ENCODE measurements at places on chromosomes 3 and 15.

DNA sequence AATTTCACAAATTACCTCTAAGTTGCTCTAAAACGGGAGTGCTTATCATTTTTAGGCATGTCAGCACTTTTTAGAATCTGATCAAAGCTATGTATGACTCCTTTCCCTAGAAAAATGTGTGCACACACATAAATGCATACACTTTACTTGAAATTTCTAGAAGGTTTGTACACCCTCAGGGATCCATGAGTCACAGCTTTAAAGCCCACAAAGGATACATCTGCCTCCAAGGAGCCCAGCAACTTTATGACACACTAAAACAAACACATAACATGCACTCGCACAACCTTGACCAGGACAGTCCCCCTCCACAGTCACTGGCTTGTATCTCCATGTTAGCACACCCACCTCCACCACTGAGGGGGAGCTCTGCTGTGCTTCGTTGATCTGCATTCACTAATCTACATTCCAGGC is 722.0 kb upstream of the CFAP20DC start:
- DNase-seq, result no peak

DNA sequence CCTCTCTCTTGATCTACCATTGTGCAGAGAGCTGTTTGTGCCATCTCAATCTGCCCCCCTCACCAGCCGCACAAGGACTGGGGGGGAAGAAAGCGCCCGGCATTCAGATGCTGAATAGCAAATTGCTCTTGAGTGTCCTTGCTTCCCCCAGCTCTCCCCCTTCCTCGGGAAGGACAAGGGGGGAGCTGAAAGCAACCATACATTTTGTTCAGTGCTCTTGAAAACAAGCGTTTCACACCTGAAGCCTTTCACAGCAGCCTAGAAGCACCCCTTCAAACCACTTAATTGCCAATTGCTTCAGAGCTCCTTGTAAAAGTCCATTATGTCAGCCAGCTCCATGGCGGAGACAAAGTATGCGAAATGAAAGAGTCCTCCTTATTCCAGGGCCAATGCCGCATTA is 540.1 kb downstream of the NR2F2 start:
- no peak for DNase-seq

GRCh38 chr3:29898171-29898965 is 617.5 kb downstream of the RBMS3 start:
- no peak for DNase-seq

DNA sequence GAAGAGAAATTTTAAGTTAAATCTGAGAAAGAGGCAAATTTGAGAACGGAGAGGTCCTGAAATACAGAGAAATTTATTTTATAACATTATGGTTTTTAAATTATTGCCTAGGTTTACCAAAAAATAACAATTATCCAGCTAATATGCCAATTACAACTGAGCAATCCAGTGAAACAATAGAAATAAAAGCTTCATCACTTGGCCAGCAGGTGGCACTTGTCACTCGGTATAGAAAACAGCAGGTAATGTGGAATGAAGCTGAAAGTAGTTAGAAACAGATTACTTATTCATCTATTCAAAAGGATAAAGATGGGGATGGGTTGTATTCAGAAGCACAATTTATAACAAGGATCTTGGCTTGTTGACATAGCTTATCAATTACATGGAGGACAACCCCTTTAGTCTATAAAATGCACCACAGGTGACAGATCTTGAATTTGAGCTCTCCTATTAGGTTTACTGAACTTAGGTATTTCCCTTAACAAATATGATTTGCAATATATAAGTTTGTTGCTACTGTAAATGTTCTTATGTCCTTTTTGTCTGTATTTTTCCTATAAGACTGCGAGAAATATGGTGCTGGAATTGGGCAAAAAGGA is 70.1 kb upstream of the GUCA1C start:
- DNase-seq, result peak; percentile 74

DNA sequence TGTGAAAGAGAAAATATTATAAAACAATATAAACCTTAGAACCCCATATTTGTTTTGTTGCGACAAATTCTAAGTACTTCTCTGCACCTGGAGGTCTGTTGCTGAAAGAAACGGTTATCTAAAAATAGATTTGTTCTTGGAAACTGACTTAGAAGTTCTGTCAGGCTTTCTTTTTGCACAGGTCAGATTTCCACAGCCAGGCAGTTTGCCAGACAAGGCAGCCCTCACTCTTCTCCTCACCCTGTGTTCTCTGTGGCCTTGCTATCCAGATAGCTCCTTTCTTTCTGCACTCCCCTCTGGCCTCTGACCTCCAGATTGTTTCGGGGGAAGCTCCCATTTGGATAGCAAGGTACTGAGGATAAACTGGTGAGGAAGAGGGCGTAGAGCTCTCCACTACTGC is 413.3 kb upstream of the ONECUT1 start:
- DNase-seq, result no peak

GRCh38 chr15:27843146-27843545 is 256.0 kb downstream of the OCA2 start:
- DNase-seq, result no peak

DNA sequence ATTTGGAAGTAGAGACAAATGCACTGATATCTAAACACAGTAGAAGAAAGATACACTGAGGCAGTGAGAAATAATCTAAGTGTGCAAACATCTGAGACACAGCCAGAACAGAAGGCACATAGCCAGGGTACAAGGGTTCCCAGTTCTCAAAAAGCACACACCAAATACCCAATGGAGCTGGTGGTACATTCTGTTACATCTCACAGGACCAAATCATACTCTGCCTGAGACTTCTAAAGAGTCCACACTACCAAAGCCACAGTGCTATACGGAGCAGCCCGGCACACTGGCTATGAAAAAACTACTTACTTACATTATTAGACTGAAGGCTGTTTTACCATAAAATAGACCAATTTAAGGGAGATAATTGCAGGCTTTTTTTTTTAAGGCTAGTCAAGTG is 19.3 kb downstream of the CLPX start:
- DNase-seq, result no peak

DNA sequence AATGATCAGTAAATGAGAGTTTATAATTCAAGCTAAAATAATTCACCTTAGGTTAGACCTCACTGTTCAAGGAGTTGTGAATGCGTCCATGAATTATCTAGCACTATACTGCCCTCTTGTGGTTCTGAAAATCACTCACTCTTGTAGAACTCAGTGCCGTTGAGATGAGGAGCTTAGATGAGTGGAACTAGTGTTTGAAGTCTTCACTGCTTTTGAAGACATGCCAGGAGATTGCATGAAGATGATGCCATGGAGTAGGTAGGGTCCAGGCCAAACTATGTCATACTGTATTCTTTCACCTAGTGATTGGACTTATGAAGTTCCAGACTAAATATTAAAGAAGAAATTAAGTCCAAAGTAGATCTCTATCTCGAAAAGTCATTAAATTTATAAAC is 28.8 kb downstream of the LYSMD4 start:
- DNase-seq, result peak; percentile 55

GRCh38 chr3:32398531-32398930 is 6.9 kb downstream of the CMTM7 start:
- DNase-seq, result no peak

GRCh38 chr3:27681249-27681748 is 40.8 kb downstream of the EOMES start:
- DNase-seq, result peak; percentile 46

DNA sequence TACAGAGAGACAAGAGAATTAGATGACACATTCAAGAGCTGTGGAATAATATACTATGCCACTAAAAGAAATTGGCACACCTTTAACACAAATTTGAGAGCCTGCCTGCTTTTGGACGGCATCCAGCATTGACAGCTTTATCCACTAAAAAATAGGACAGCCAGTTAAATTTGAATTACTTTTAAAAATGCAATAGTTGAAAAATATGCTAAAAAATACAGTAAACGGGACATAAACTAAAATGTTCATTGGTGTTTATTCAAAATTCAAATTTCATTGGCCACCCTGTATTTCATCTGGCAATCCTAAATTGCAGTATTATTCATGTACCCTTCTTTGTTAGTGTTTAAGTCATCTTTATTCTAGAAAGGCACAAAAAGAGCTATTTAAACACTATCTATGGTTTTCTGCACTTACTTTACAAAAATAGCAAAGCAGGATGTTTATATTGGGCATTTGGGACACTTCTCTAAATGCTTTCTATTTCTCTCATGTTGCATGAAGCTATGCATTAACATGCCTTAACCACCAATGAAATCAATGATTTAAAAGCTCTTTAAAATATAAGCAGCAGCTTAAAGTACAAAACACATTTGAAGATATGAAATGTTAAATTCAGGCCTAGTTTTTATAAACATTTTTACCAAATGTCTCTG is 160.1 kb downstream of the NEK10 start:
- no peak for DNase-seq

GRCh38 chr15:83163032-83163431 is 44.6 kb downstream of the HDGFL3 start:
- DNase-seq, result no peak

DNA sequence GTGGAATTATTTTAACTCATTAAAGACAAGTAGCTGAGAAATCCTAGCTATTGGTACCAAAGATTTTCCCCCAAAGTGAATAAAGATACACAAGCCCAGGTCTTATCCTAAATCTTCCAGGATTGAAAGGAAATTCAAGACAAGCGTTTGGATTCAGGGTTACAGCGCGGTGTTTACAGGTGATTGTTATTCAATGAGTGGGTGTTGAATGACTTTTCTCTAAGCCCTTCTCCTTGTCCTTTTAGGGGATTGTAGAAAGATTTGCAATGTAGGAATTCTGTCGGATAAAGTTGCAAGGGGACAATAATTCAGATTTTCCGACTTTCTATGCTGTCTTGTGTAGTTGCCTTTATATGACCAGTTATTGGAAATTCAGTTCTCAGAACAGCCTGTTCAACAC is 57.2 kb downstream of the USP13 start:
- no peak for DNase-seq

GRCh38 chr3:57179580-57180410 is 14.6 kb upstream of the IL17RD start:
- no peak for DNase-seq

DNA sequence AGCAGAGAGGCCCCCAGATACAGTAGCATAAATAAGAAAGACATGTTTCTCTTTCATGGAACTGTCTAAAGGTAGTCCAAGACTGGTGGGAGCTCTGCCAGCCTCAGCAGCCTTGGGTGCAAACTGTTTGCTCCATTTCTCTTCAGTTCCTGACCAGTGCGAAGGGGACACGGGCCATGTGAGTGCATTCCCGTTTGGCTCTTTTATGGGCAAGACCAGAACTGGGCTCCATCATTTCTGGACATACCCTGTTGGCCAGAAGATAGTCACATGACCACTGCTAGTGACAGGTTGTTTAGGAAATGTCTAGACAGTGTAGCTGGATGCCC is 45.5 kb downstream of the CHCHD6 start:
- DNase-seq, result no peak

- no peak for DNase-seq
These were observed 34.5 kb downstream of the TJP1 start for GRCh38 chr15:29787767-29788166.

- DNase-seq, result no peak
These were observed 291.8 kb downstream of the NAALADL2 start for GRCh38 chr3:175150812-175151401.

DNA sequence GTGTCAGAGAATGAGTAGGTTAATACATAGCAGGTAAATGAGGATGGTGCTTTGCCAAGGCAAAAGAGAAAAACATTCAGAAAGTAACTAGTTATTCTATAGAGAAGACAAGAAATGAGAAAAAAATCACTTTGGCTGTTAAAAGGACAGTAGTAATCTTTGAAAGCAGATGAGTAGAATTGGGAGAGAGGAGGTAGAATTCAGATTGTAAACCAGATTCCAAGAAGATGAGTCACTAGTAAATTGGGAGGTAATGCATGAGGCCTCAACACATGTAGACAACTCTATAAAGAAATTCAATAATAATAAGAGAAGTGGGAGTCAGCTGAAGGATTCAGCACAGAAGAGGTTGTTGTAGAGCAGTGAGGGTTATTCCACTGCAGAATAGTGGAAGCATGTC is 81.4 kb downstream of the MBNL1 start:
- no peak for DNase-seq

DNA sequence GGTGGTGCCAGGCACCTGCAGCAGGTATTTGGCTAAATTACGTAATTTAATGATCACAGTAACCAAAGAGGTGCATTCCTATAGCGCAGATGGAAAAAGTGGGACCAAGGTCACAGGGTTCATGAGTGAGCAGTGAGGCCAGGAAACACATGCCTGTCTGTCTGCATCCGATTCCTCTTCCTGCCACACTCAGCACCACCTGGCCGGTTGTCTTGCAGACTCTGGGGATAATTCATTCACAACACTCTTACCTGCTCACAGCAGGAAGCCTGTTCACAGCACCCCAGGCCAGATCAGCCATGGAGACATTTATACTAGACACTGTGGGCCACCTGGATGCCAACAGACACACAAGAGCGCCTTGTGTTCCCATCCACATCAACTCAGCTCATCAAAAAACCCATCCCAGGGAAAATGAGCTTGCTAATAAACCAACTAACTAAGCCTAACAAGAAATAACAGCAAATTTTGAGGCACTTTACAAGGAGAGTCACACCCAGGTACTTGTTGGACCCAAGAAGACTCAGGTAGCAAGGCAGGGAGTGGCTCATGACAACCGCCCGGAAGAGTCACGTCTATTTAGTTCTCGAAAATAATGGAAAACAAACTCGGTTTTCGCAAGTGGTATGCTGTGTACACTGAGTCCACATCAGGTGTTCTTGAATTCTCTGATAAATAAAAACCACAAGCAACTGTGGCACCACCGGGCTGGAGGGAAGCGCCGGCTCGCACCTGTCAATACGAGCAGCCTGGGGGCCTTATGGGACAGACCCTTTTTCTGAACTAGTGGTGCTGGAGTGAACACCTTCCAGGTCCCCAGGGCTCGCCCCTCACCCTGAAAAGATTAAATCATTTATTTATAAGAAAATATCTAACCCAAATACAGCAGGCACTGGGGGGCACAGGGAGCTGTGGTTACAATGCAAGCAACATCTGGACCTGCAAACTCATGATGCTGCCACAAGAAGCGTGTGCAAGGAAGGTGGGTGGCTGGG is 40.5 kb downstream of the FAM174B start:
- no peak for DNase-seq

DNA sequence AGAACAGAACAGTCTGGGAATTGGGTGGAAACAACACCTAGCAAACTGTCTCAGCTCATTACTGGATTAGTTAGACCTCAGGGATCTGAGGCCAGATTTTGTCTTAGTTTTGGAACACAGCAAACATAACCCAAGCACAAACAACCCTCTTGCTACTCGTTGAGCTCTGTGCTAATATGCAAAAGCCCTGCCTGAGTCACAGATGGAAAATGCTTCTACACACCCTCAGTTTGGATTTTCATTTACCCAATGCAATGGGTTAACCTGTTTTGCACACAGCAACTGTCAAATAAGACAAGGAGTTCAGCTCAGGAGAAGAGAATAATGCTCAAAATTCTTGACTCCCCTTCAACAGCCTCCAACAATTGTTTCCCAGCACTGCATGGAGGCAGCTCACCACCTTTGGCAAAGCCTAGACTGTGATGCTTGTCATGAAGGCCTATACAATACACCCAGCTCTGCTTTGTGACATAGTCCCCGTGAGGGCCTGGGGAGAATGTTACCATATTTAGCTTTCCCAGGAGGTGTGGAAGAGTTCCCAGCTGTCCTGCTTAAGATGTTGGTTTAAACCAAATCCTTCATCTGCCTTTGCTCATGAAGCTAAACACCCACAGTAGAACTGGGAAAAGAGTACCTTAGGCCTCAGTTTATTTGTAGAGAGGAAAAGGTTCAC is 68.9 kb upstream of the MNS1 start:
- DNase-seq, result no peak

GRCh38 chr3:72594615-72595215 is 253.5 kb downstream of the SHQ1 start:
- no peak for DNase-seq

GRCh38 chr3:196708467-196708866 is 3.6 kb downstream of the CEP19 start:
- DNase-seq, result no peak
